ENCODE measurements at places on chromosomes 2 and 18.

- no peak for DNase-seq
Measured at GRCh38 chr2:204089105-204089504, 152.5 kb downstream of the ICOS start.

DNA sequence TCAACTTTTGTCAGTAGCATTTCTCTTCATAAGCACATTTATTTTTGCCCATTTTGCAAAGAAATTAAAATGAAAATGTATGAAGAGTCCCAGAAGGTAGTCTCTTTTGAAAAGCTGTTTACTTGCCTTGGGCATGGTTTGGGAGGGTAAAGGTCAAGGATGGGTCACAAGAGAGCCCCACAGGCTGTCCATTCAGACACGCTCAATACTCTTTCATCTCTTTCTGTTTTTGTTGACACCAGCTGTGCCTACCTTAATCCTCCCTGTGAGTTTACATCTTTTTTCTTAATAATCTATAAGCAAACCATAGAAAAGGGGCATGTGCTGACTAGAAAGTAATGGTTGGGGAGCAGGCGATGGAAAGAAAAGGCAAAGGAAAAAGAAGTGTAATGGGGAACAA is 49.6 kb upstream of the KLF7 start:
- DNase-seq, result no peak

- DNase-seq, result no peak
Measured at GRCh38 chr2:136665736-136666135, 99.6 kb upstream of the THSD7B start.

GRCh38 chr2:167151894-167152293 is 263.6 kb downstream of the XIRP2 start:
- no peak for DNase-seq

- DNase-seq, result no peak
Measured at GRCh38 chr2:37588316-37588777, 83.1 kb downstream of the CDC42EP3 start.

DNA sequence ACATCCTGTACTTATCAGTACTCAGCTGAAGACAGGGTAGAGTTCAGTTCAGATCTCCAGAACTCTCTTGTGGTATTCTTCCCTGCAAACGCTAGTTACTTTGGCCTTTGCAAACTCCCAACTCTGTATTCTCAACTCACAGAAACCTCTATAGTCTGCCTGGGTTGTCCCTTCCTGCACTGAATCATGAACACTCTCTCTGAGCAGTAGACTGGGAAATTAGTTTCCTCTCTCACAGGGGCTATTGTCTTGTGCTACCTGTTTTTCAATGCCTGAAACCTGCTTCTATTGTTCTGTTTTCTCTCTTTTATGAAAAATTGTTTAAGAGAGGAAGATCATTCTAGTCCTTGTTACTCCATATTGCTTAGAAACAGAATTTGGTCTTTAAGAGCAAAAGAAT is 134.7 kb downstream of the VIT start:
- no peak for DNase-seq

DNA sequence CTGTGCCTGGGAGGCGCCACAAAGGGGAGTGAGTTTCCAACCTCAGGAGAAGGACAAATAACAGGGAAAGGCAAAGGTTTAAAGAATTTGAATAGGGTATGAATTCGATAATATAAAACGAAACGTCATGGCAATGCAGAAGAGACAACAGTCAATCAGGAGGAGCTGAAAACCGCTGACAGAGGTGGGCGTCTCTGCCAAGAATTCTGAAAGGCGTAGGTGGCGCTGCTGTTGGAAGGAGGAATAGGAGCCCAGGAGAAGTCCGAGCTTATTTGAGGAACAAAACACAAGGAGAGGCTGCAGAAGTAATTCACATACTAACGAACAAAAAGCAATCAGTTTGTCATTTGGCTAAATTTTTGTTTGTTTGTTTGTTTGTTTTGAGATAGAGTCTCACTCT is 485.8 kb upstream of the POU3F3 start:
- DNase-seq, result no peak

GRCh38 chr18:50312296-50313030 is 25.0 kb upstream of the CXXC1 start:
- DNase-seq, result peak; percentile 94

DNA sequence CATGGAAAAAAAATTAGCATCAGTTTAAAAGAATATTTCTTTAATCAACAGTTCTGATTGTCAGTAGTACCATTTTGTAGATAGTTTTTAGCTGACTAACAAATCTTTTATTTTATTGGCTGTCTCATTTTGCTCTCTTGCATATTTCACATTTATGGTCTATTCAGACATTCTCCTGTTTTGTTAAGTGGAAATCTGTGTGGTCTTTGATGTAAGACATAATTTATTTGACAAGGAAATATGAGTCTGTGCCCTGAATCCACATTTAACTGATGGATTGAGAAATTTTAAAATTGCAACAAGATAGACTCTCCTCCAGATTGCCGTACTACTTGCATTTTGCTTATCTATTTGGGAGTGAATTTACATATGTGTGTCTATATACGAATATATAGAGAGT is 96.3 kb upstream of the ATP5MC3 start:
- DNase-seq, result no peak

DNA sequence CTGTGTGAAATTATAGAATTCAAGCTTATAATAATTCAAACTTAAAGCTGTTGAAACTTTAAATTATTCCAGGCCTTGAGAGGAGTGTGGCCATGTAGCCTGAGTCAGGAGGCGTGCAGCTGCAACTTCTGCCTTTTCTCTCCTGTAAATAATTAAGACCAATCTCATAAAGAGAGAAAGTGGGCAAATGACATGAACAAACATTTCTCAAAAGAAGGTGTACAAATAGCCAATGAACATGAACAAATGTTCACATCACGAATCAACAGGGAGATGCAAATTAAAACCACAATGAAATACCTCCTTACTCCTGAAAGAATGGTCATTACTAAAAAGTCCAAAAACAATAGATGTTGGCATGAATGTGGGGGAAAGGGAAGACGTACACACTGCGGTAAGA is 149.1 kb upstream of the MYCN start:
- no peak for DNase-seq

- no peak for DNase-seq
Measured at GRCh38 chr2:219086196-219086595, 25.5 kb upstream of the IHH start.

GRCh38 chr2:148590612-148591011 is 53.9 kb upstream of the EPC2 start:
- DNase-seq, result no peak

DNA sequence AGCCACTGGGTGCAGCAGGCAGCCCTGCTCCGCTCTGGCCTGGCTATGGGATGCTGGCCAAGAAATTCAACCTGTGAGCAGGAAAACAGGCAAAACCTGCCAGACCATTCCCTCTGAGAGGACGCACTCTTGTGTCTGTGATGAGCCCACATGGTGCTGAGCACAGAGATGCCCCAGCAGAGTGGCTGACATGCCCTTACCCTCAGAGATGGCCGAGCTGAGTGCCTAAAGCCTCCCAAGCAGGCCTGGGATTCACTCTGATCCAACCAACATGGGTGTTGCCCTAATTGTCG is 34.3 kb upstream of the TAF1B start:
- DNase-seq, result no peak

- DNase-seq, result no peak
Measured at GRCh38 chr18:8140841-8141501, 468.3 kb upstream of the RAB12 start.

- DNase-seq, result no peak
Measured at GRCh38 chr2:233060501-233060979, 398 bp downstream of the INPP5D start.

DNA sequence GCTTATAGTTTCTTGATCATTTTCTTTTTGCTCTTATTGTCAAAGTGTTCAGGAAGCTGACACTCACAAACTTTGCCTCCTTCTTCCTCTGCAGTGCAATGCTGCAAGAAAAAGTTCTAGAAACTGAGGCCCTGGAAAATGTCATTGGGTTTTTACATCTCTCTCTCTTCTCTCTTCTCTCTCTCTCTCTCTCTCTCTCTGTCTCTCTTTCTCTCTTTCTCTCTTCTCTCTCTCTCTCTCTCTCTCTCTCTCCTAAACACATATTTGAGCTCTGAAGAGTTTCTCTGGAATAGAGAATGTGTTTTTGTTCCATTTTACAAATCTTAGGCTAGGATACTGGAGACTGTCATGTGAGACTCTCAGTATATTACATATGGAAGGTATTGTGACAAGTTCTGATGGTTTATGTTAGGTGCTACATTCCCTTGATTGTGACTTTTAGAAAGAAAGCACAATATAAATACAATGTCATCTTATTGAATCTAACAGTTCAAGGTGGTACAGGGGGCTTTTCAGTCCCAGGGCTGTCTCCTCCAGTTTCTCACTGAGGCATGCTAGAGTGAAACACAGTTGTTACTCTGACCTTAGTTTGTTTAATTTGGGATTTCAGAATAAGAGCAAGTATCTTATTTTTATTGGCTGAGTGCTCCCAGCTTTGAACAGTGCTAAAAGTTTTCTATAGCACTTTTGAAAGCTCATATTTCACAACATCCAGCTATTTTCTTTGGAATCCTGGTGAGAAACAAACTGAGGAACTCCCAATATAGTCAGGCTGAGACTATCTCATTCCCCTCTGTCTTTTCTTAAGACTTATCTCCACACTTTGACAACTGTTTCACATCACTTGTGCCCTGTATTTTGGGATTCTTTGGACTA is 41.4 kb upstream of the EHBP1 start:
- no peak for DNase-seq

DNA sequence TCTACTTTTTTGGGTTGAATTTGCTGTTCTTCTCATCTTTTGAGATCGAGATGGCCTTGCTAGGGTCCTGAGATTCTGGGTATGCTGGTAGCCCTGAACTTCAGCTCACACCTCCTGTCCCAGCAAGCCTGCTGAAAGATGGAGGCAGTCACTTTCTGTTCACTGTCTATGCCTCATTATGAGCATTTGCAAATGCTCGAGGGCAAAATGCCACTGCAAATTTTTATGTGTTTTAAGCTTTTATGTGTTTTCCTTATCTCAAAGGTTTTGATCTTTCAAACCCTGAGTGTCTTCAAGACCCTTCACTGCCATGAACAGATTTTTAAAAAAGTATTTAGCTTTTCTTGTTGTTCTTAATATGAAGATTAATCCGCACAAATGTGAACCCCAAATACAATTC is 766.7 kb upstream of the HS6ST1 start:
- DNase-seq, result no peak

- DNase-seq, result no peak
Measured at GRCh38 chr2:191165176-191165643, 14.4 kb upstream of the STAT4 start.

DNA sequence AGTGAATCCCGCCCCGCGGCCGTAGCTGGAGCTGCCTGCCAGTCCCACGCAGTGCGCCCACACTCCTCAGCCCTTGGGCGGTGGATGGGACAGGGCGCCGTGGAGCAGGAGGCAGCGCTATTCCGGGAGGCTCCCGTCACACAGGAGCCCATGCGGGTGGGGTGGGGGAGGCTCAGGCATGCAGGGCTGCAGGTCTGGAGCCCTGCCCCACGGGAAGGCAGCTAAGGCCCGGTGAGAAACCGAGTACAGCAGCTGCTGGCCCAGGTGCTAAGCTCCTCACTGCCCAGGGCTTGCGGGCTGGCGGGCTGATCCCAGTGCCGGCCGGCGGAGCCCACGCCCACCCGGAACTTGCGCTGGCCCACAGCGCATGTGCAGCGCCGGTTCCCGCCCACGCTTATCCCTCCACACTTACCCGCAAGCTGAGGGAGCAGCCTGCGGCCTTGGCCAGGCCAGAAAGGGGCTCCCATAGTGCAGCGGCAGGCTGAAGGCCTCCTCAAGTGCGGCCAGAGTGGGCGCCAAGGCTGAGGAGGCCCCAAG is 1152.8 kb upstream of the CELF4 start:
- no peak for DNase-seq

- DNase-seq, result no peak
Measured at GRCh38 chr18:9627642-9628041, 13.3 kb upstream of the PPP4R1 start.

- DNase-seq, result no peak
Measured at GRCh38 chr18:57433934-57434535, 1.1 kb upstream of the ONECUT2 start.

GRCh38 chr2:120052597-120052996 is 39.7 kb downstream of the EPB41L5 start:
- DNase-seq, result no peak

DNA sequence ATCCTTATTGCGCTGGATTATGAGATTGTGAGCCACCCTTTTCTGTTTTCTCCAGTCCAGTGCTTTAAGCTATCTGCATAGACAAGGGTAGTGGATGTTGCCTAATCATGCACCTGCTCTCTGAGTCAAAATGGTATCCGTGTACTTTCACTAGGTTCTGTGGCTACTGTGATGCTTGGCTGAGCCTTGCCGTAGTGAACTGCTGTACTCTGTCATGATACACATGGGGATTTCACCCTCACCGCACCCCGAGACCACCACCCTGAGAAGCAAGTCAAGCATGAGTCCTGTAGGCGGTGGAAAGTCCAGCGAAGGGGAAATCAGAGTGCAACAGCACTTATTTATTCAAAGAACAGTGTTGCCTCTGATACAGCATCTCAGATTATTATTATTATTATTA is 55.0 kb downstream of the ARHGAP25 start:
- DNase-seq, result peak; percentile 93

GRCh38 chr2:203682688-203683130 is 23.7 kb upstream of the CD28 start:
- DNase-seq, result no peak

- DNase-seq, result no peak
Measured at GRCh38 chr2:51813247-51813646, 781.3 kb upstream of the NRXN1 start.

GRCh38 chr2:62504657-62505056 is 1.3 kb downstream of the TMEM17 start:
- DNase-seq, result no peak

- DNase-seq, result no peak
Measured at GRCh38 chr2:104406261-104406726, 447.6 kb upstream of the POU3F3 start.

DNA sequence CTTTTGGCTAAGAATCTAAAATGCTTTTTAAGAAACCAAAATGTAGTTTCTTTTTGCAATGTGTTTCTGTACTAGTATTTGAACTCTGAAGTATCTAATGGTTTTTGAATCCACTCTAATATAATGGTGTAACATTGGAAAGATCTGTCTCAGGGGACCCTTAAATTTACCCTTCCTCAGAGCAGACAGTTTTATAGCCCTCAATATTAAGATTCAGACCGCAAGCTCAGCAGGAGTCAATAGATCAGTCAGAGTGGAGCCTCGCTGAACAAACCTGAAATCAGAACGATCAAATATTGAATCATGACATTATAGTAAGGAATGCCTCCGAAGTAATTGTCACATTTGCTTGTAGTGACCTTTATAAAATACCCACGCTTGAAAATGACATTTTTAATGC is 18.3 kb downstream of the SGPP2 start:
- no peak for DNase-seq

GRCh38 chr2:204042401-204042800 is 105.8 kb downstream of the ICOS start:
- no peak for DNase-seq

Measured in GM12864 (cell line).